Natural killer cell treated with Interleukin-12 subunit alpha and Interleukin-12 subunit beta and Interleukin-15 and Interleukin-18, amount 100 ng/mL, for 72 hours (primary cell): ENCODE measurements at places on chromosomes 1 and 21. TPM values are rescaled to one million over a fixed set of nuclear protein-coding genes. Genes with fewer than 3 reads are reported as not detected.

Gene PLEKHN1
- 1.4 TPM for total RNA-seq

DNA sequence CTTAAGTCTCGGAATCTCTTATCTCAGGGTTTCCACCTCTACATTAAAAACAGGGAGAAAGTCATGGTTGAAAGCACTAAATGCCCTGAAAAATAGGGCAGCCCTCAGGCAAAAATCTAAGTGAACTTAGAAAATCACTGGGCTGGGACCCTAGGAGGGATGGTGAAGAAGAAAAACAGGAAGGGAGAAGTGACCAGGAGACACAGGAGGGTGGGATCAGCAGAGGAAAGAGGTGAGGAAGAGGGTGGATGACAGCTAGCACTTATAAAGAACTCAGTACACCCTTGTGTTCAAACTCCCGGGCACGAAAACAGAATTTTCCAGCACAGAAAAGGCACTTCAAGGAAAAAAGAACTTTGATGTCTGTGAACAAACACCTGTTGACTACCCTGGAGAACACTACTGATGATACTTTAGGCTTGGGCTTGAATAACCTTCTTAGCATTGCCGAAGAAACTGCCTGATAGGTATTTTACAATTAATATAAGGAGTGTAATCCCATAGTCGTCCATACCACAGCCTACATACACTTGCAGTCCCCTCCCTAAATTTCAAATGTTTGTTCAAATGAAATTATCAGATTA lies 2.0 kb downstream of the CHML start:
- DNase-seq = no peak
- no peaks in the 10 kb centered on the region for H3K27me3 ChIP-seq
- peak overlapping the region; percentile 76 for H3K4me3 ChIP-seq
- H3K36me3 ChIP-seq = peaks cover 8% of the 10 kb centered on the region

- peaks cover 4% of the 10 kb centered on the region for H3K36me3 ChIP-seq
- no peak for DNase-seq
- H3K27me3 ChIP-seq = no peaks in the 10 kb centered on the region
Observed at GRCh38 chr1:161420763-161421455, 53.2 kb upstream of the CFAP126 start.

Gene CRP
- not detected for total RNA-seq

- peaks cover 22% of the 10 kb centered on the region for H3K4me1 ChIP-seq
- H3K27me3 ChIP-seq = no peaks in the 10 kb centered on the region
- DNase-seq = no peak
- H3K27ac ChIP-seq = peak overlapping the region; percentile 35
- no peaks in the 10 kb centered on the region for H3K36me3 ChIP-seq
- no peak overlapping the region for H3K4me3 ChIP-seq
Observed at GRCh38 chr1:16396591-16396990, 29.5 kb downstream of the SZRD1 start.

GRCh38 chr21:45026066-45026745 lies 48.2 kb upstream of the ADARB1 start:
- H3K4me1 ChIP-seq = peaks cover 2% of the 10 kb centered on the region
- H3K36me3 ChIP-seq = peaks cover 5% of the 10 kb centered on the region
- H3K27me3 ChIP-seq = peaks cover 15% of the 10 kb centered on the region
- no peak overlapping the region for H3K4me3 ChIP-seq
- peak; percentile 51 for DNase-seq
- no peak overlapping the region for H3K27ac ChIP-seq

DNA sequence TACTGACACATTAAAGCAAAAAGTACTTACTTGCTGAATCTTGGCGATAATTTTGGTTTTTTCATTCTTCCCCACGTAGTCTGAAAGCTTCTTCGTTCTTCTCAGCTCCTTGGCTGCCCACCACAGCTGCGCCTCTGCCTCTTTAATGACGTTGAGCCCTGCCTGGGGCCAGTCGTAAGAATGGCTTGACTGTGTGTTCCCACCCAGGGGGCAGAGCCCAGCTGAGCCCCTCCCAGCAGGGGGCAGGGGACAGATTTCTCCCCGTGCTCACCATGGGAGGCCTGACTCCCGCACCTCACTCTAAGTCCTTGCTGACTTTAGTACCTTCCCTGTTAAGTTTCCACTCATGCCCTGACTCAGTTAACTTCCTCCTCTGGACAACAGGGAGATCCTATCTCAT lies 9.0 kb downstream of the CFAP298 start:
- peaks cover 19% of the 10 kb centered on the region for H3K36me3 ChIP-seq
- H3K4me1 ChIP-seq = no peaks in the 10 kb centered on the region
- no peak overlapping the region for H3K4me3 ChIP-seq
- no peak for DNase-seq
- no peak overlapping the region for H3K27ac ChIP-seq

DNA sequence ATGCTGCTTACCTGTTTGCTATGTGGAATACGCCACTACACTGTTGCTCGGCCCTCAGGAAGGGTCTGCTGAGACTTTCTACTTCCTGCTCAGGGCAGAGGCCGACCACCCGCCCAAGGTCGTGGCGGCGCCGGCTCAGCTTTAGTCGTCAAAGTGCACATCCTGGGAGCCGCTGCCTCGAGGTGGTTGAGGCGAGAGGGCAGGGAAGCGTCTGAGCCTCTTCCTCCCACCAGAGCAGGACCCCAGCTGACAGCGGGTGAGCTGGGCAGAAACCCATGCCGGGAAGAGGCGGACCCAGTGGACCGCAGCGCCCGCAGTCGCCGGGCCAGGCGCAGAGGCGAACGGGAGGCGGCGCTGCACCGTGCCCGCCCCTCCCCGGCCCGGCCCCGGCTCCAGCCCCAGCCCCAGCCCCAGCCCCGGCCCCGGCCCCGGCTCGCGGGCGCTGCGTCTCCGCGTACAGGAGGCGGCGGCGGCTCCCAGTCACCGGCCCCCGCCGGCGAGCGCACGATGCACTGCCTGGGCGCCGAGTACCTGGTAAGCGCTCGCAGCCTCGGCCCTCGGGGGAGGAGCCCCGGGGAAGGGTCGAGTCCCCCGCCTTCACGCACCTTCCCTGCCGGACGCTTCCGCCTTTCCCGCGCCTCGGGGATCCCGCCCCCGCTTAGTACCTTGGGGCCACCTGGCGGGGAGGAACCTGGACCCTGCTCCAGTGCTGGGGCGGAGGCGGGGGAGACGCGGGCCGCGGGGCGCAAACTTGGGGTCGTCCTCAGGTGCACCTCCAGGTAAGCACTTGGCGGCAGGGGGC lies at the start of gene SLC44A3:
Gene SLC44A3, plus strand, starts transcription at position 413 of the 802 bp plus-strand sequence. Its CDS starts 95 bp downstream, at position 508.
- H3K4me3 ChIP-seq = peak within 1 kb of the TSS; percentile 61
- no peak within 1 kb of the TSS for H3K27ac ChIP-seq
- DNase-seq = peak; percentile 58
- peaks cover 37% of the 10 kb centered on the region for H3K27me3 ChIP-seq

Gene IL12RB2
- total RNA-seq = 265 TPM

- H3K36me3 ChIP-seq = no peaks in the 10 kb centered on the region
- H3K4me3 ChIP-seq = no peak overlapping the region
- peaks cover 10% of the 10 kb centered on the region for H3K4me1 ChIP-seq
- peak overlapping the region; percentile 26 for H3K27ac ChIP-seq
- H3K27me3 ChIP-seq = no peaks in the 10 kb centered on the region
Observed at GRCh38 chr1:212118167-212118871, 82.8 kb downstream of the DTL start.

GRCh38 chr21:34796518-34797200 lies 127.9 kb downstream of the CLIC6 start:
- no peak overlapping the region for H3K27ac ChIP-seq
- H3K27me3 ChIP-seq = no peaks in the 10 kb centered on the region
- H3K36me3 ChIP-seq = peaks cover 18% of the 10 kb centered on the region

Gene NUP210L
- total RNA-seq = 0.24 TPM

GRCh38 chr1:109490029-109490933 lies 3.6 kb upstream of the CYB561D1 start:
- no peak for DNase-seq
- no peak overlapping the region for H3K4me3 ChIP-seq
- H3K36me3 ChIP-seq = no peaks in the 10 kb centered on the region
- no peaks in the 10 kb centered on the region for H3K27me3 ChIP-seq
- peaks cover 11% of the 10 kb centered on the region for H3K4me1 ChIP-seq

Gene CELA3A
- not detected for total RNA-seq

- H3K4me1 ChIP-seq = peaks cover 38% of the 10 kb centered on the region
- H3K4me3 ChIP-seq = peak overlapping the region; percentile 40
- peak; percentile 77 for DNase-seq
- no peak overlapping the region for H3K27ac ChIP-seq
Observed at GRCh38 chr1:164660412-164660772, 101.4 kb downstream of the PBX1 start.

GRCh38 chr1:110107867-110108469 lies 4.3 kb upstream of the UBL4B start:
- H3K4me3 ChIP-seq = no peak overlapping the region
- H3K27me3 ChIP-seq = peaks cover 23% of the 10 kb centered on the region

DNA sequence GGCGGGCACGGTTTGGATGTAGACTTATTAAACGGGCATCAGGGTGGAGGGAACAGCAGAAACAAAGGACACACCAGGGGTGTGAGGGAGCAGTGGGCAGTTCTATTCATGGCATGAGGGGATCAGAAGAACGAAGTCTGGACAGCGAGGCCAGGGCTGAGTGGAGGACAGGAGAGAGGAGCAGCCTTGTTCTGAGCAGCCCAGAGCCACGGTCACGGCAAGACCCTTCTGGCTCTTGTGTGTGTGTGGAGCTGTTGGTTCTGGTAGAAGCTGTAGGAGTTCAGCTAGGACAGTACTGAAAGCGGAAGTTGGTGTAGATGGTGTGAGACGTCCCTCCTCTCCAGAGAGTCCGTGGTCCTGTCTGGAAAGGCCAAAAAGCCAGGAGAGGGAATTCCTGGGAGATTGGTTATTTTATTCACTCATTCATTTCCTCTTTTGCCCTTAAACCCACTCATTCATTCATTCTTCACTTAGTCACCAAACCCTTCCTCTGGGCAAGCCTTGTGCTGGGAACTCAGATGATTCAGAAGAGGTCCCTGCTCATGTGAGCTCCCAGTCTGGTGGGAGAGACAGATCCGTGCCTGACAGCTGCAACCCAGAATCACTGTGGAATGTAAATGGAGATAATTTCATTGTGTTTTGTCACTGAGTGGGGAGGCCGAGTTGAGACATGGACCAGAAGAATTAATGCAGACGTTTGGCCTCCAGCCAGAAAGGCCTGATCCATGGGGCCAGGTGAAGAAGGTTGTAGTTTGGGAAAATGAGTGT lies 4.1 kb upstream of the ACOT11 start:
- no peak overlapping the region for H3K27ac ChIP-seq
- H3K36me3 ChIP-seq = no peaks in the 10 kb centered on the region
- H3K4me1 ChIP-seq = peaks cover 6% of the 10 kb centered on the region
- H3K27me3 ChIP-seq = no peaks in the 10 kb centered on the region
- no peak for DNase-seq

DNA sequence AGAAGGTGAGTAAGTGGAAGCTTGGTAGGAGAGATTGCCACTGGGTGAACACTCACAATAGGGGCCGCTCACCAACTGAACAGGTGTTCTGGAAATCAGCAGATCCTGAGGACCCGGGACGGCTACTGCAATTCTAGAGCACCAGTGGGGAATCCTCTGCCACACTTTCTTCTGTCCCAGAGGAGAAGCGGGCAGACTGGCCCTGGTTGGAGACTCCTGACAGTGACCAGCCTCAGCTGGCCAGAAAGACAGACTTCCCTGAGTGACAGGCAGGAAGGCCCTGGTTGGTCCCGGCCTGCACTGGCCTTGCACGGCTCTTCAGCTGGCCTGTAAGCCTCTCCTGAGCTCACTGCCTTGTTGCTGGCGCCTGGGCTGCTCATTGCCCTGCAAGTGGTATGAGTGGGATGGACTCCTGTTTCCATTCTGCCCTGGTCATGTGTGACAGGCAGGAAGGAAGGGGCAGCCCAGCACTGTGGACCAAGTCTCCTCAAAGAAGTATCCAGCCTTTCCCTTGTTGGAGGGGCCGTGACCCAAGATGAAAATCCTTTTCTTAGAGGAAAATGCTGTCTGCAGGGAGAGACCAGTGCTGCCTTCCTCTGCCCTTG lies 34.5 kb downstream of the MAN1C1 start:
- H3K27me3 ChIP-seq = no peaks in the 10 kb centered on the region
- H3K27ac ChIP-seq = no peak overlapping the region
- H3K4me3 ChIP-seq = no peak overlapping the region

DNA sequence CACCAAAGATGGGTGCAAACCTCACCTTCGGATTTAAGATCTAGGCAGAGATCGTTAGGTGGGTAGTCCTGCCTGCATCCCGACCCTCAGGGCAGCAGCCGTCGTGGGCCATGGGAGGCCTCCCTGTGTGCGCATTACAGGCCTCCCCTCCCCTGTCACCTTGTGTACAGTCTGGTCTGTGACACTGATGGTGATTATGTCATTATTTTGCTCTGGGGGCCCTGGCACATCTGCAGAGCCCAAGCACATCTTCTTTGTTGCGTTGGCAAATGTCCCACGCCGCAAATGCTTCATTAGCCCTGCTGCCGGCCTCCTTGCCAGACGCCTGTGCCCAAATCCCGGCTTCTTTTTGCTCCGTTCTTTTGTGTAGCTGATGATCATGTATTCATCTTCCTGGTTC lies 31.7 kb downstream of the PROX1 start:
- peaks cover 17% of the 10 kb centered on the region for H3K27me3 ChIP-seq
- no peak overlapping the region for H3K4me3 ChIP-seq
- H3K27ac ChIP-seq = no peak overlapping the region
- no peaks in the 10 kb centered on the region for H3K36me3 ChIP-seq
- DNase-seq = no peak

DNA sequence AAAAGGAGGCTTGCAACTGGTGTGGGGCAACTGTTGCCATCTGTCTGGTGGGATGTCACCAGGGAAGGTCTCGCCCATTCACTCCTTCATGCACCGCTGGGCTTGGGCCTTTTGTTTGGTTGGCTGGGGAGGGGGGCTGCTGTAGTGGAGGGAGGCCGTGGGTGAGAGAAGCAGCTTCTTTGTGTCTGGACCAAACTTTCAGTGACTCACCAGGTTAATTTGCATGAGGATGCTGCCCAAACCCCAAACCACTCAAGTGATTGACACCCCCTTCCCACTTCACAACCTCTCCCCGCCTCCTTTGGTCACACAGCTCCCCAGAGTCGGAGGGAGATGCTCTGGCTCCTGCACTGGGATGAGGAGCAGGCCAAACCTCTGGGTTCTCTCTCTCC lies 19.7 kb downstream of the BTG2 start:
- peak overlapping the region; percentile 95 for H3K27ac ChIP-seq
- H3K27me3 ChIP-seq = no peaks in the 10 kb centered on the region
- peak overlapping the region; percentile 93 for H3K4me3 ChIP-seq
- peaks cover 80% of the 10 kb centered on the region for H3K4me1 ChIP-seq
- peak; percentile 81 for DNase-seq

DNA sequence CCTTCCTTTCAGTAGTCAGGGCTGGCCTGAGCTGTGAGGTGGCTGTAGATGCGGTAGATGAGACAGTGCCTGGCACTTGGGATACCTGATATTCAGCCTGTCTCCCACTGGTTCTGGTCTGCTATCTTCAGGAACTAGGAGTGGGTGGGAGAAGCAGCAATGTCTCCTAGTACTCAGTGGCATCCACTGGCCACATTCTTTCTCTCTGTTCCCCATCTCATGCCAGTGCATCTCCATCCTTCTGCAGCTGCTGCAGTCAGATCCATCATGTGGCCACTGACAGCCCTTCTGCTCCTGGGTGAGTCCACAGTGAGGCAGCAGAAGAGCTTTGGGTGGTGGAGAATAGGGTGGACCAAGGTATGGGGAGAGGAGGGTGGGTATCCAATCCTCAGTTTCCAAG lies 1.1 kb downstream of the FCRLB start:
- no peak overlapping the region for H3K27ac ChIP-seq
- no peak for DNase-seq
- H3K36me3 ChIP-seq = no peaks in the 10 kb centered on the region
- no peak overlapping the region for H3K4me3 ChIP-seq
